ENCODE measurements at places on chromosomes 5 and 9.

- DNase-seq: peak; percentile 37
Measured at GRCh38 chr9:104927216-104927911, 591 bp downstream of the ABCA1 start.

DNA sequence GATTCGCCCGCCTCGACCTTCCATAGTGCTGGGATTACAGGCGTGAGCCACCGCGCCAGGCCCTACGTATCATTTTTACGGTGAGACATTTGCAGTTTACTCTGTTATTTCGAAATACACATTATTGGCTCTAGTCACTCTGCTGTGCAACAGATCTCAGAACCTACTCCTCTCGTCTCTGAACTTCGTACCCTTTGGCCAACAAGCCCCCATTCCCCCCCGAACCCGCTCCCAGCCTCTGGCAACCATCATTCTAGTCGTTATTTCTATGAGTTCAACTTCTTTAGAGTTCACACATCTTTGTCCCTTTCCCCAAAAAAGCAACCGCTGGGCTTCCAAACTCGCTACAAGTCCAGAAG is 735 bp downstream of the PTGR1 start:
- no peak for DNase-seq

GRCh38 chr5:79636981-79637733 is 24.9 kb downstream of the TENT2 start:
- no peak for DNase-seq

DNA sequence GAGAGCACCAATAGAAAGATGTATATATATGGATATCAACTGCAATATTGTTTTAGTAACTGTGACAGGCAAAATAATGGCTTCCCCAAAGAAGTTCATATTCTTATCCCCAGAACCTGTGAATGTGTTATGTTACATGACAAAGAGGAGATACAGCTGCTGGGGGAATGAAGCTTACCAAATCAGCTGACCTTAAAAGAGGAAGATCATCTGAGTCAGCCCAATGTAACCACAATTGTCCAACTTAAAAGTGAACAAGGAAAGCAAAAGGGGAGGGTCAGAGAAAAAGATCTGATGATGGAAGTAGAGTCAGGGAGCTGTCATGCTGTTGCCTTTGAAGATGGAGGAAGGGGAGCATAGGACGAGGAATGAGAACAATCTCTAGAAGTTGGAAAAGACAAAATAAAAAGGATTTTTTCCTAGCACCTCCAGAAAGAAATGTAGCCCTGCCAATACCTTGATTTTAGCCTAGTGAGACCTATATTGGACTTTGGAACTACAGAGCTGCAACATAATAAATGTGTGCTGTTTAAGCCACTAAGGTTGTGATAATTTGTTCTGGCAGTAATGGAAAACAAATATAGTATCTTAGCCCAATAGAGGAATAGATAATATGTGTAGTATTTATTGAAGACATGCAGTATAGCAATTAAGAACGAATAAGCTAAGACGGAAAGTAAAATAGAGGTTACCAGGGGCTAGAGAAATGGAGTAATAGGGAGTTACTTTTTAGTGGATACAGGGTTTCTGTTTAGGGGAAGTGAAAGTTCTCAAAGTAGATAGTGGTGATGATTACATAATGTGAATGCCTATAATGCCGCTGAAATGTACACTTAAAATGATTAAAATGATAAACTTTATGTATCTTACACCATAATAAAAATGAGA is 115.9 kb downstream of the PIK3R1 start:
- DNase-seq: no peak

GRCh38 chr9:127910613-127911205 is 6.1 kb downstream of the ST6GALNAC4 start:
- DNase-seq: no peak

DNA sequence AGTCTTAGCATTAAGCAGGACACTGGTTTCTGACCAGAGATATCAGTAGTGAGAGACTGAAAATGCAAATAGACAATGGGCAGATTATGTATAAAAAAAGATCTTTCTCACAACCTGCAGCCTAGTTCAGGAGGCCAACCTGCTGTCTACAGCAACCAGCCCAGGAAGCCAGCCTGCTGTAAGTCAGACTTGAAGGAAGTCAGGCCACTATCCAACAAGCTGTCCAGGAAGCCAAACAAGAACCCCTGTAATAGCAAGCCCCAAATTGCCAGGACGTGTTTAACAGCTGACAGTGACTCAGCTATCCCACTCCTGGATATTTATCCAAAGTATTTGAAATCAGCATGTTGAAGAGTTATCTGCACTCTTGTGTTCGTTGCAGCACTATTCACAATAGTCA is 121.8 kb upstream of the SPIN1 start:
- no peak for DNase-seq

DNA sequence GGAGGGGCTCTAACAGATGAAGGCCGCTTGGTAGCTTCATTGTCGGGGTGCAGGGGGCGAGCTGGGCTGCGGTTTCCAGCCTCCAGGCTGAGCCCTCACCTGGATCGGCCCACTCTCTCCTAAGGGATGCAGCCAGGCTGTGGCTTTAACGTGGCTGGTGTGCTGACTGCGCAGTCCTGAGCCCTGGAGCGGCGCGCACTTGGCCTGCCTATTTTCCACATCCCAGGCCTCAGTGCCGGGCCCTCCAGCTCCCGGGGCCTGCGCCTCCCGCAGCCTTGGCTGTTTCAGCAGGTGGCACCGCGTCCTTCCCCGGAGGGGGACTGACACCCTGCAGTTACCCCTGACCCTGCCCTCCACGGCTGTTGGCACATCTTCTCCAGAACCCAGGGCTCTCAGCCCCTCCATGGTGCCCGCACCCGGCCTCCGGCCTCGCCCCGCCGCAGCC is 1.4 kb downstream of the RNU6ATAC start:
- DNase-seq: no peak
